Liver (tissue), 10 donors: ENCODE measurements at places on chromosomes 5 and 9. TPM values are rescaled to one million over a fixed set of nuclear protein-coding genes. Genes with fewer than 3 reads are reported as not detected.

GRCh38 chr5:177303925-177304391, 359 bp downstream of the PRELID1 start:
- no peak for DNase-seq

- DNase-seq = no peak
Measured at GRCh38 chr5:151902215-151902614, 22.4 kb downstream of the GLRA1 start.

DNA sequence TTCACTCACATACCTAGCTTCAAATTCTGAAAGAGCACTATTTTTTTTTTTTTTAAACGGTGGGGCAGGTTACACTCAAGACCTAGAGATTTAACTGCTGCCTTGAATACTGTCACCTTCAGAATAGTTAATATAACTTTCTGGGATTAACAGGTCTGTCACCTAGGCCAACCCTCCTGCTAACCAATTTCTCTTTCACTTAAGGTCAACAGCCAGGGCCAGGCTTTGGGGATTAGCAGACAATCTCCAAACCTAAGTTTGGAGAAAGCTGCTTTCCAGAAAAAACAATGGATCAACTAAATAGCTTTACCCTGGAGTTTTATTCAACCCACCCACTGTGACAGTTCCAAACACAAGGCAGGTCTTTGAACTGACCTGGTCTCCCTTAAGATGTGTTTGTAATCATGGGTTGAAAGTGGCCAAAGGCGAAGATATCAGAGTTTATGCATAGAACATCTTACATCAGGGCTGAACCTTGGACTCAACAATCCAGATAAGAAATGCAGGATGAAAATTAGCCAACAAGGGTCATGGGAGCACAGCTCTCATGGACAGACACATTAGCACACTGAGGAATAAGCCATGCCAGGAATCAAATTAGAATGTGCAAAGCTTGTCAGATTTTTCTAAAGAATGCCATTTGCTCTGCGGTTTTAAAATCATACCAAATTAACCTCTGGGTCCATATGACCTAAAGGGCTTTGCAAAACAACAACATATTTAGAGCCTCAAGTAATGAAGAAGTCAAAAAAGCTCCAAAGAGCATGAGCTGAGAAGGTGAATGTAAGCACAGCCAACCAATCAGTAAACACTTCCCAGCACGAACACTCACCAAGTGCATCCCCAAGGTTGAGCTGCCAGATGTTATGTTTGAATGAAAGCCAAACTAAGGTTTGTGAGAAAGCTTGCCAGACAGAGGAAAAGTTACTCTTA, 538.5 kb upstream of the DMAC1 start:
- DNase-seq = no peak

GRCh38 chr5:160685695-160686094, 166.3 kb downstream of the ATP10B start:
- no peak for DNase-seq

DNA sequence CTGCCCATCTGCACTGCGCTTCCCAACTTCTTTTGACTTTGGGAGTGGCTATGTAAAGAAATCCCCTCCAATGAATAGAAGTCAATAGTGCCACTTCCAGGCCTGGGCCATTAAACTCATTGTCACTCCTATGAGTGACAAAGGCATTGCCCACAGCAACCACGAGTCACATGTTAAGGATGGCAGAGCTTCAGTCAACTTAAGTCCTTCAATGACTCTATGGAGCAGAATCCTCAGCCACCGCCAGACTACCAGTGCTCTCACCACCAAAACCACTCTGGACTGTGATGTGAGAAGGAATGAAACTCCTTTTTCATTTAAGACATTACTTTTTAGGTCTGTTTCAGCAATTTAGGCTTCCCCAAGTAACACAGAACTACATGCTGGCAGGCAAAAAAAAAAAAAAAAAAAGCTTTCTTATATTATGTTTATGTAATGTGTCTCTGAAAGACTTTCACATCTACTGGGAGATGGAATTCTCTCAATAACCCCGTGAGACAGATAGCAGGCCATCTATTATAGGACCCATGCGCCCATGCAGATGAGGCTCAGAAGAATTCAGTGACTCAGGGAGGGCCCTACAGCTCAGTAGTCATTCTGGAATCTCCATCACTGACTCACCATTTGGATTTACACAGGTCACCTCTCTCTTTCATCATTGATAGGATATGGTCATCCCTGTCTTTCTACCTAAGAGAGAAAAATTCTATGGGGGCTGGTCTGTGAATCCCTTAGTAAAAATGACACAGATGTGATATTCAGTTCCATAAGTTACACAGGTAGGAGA, 180.5 kb downstream of the CEMIP2 start:
- DNase-seq = no peak

DNA sequence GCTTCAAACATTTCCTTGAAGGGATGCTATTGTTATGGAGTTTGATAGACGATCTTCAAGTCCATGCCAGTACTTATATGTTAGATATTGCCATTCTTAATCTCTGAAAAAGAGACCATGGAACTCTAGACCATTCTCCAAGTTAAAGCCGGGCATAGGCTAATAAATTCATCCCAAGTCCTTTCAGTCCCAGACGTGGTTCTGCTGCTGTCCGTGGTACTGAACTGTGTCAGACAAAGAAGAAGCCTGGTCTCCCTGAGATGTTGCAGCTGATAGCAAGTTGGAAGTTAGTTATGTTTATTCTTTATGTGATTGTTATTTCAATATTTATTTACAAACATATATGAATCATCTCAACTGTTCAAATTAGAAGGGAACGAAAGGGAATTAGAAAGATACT, 158.7 kb downstream of the NMUR2 start:
- no peak for DNase-seq

Gene PLCXD3
- total RNA-seq = 0.05 TPM
